ENCODE measurements at places on chromosomes 4 and X. TPM values are rescaled to one million over a fixed set of nuclear protein-coding genes. Genes with fewer than 3 reads are reported as not detected.

GRCh38 chr4:99438405-99438780 is 3.3 kb upstream of the ADH7 start:
- no peak for DNase-seq

DNA sequence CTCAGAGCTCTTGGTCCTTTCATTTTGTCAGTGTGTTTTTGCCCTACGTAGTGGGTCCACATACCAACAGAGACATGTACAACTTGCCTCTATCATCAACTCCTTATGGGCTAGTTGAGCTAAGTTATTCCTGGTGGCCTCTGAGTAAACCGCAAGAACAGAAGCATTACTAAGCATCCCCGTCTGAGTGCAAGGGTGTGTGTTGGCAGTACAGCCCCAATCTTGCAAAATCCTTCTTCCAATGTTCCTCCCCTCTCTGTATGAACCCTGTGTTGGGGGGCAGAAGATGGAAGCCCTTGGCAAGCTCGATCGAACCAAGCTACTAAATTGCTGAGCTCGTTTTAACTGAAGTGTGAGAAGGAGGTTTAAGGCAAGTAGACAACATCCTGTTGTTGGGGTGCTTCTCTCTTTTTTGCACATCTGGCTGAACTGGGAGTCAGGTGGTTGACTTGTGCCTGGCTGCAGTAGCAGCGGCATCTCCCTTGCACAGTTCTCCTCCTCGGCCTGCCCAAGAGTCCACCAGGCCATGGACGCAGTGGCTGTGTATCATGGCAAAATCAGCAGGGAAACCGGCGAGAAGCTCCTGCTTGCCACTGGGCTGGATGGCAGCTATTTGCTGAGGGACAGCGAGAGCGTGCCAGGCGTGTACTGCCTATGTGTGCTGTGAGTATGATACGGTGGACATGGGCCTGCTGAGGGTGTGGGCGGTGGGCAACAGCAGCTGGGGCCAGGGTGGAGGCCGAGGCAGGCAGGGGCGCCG is at the start of gene SH2D1A:
SH2D1A (plus strand) TSS at position 447 of the 760 bp plus-strand sequence; CDS start at position 527, 80 bp downstream.
- no peak for DNase-seq

GRCh38 chr4:135434936-135435335 is 1233.3 kb upstream of the PABPC4L start:
- no peak for DNase-seq

- no peak for DNase-seq
Measured at GRCh38 chrX:13702111-13702789, 13.3 kb downstream of the RAB9A start.

- no peak for DNase-seq
Measured at GRCh38 chr4:48234575-48234974, 35.1 kb downstream of the TEC start.

GRCh38 chr4:30862196-30862595 is 142.0 kb downstream of the PCDH7 start:
- no peak for DNase-seq

DNA sequence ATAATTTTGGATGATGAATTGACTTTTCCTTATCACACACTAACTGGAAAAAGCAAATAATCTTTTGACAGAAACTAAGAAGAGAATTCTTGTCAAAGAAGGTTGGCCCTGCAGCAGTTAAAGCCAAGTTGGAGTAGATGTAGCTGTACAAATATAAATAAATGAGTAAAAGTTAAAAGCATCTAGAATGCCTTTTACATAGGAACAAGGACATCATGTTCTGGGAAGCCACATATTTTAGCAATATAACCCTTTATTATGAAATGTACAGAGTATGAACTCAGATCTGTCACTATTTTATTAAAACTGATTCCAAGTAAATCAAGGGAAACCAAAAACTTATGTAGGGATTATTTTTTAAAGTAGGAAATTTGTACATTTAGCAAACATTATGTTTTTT is 269.4 kb upstream of the FAT4 start:
- DNase-seq = no peak

- no peak for DNase-seq
Measured at GRCh38 chr4:4446434-4446833, 59.5 kb downstream of the NSG1 start.

GRCh38 chr4:166165829-166166420 is 292.9 kb downstream of the TLL1 start:
- no peak for DNase-seq

SORCS2 gene
- 0.84 TPM for total RNA-seq

SLIT2 gene
- 1.1 TPM for total RNA-seq
